ENCODE measurements at places on chromosomes 6 and 20.

GRCh38 chr6:24504287-24504648, 9.5 kb downstream of the ALDH5A1 start:
- DNase-seq = no peak

GRCh38 chr6:75337835-75338580, 53.4 kb upstream of the TMEM30A start:
- DNase-seq = no peak

- peak; percentile 82 for DNase-seq
These were observed 11.4 kb upstream of the TAF8 start for GRCh38 chr6:42038811-42039408.

- DNase-seq = no peak
These were observed 546 bp upstream of the KLHL32 start for GRCh38 chr6:96923871-96924493.

DNA sequence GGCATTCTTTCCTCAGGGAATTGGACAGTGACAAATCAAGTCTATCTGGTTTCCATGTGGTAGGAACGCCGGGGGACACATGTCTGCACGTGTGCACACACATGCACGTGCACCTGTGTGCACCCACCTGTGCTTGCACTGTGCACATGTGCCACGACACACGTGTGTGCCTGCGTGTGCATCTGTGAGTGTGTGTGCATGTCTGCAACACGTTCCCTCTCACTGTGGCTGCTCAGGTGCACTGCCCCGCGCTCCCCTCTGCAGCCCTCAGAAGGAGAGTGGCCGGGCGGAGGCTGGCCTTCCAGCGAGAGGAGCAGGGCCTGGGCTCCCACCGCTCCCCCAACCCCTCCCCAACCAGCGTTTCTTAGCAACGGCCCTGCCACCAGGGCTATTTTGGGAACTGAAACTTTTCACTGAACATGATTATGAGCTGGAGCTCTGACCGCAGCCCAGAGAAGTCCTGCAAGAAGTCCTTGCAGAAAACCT, 147.8 kb downstream of the PHACTR3 start:
- DNase-seq = peak; percentile 57

- no peak for DNase-seq
These were observed 141.1 kb downstream of the CD164 start for GRCh38 chr6:109241199-109241598.

- no peak for DNase-seq
These were observed 227.4 kb downstream of the C6orf118 start for GRCh38 chr6:165081944-165082532.

GRCh38 chr6:158152659-158153058, 15.4 kb downstream of the SERAC1 start:
- DNase-seq = no peak

DNA sequence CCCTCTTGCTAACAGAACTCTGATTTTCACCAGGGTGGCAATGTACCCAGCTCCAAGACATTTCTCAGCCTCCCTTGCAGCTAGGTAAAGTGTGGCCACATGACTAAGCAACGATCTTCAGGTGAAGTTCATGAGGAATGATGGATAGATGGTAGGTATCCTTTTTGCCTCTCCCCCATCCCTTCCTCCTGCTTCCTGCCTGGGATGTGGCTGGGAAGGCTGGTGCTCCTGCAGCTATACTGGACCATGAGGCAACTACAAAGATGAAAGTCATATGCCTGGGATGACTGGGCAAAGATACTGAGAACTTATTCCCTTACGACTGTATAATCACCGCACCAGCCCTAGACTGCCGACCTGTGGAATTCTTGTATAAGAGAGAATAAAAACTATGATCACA, 13.4 kb downstream of the ZNF335 start:
- no peak for DNase-seq

DNA sequence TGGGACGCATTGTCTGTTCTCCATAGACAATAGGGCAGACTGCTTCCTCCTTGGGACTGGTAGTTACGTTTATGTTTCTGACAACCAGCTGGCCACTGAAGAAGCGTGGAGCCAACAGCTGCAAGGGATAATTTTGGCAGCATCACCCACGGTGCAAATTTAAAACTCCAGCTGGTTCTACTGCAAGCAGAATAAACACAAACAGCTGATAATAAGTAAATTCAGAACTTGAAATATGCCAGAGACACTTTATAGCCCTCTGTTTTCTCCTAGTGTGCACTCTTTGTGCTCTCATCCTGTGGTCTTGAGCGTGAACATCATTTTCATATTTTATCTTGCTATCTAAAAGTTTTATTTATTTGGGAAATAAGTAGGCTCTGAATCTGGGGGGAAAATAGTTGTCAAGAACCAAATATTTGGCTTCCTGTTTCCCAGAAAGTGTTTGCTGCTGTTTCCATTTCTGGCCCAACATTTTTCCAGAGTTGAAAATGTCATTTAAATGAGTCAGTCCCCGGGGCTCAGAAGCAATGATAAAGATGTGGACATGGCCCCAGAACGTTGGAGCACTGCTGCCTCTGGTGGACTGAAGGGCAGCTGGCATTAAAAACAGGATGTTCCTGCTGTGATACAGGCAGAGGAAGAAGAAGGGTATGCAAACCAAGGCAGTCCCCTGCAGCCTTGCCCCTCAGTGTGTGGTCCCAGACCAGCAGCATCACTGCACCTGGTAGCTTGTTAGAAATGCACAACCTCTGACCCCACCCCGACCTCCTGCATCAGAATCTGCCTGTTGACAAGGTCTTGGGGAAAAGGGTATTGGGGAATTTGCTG, 12.5 kb upstream of the THBD start:
- DNase-seq = peak; percentile 86

DNA sequence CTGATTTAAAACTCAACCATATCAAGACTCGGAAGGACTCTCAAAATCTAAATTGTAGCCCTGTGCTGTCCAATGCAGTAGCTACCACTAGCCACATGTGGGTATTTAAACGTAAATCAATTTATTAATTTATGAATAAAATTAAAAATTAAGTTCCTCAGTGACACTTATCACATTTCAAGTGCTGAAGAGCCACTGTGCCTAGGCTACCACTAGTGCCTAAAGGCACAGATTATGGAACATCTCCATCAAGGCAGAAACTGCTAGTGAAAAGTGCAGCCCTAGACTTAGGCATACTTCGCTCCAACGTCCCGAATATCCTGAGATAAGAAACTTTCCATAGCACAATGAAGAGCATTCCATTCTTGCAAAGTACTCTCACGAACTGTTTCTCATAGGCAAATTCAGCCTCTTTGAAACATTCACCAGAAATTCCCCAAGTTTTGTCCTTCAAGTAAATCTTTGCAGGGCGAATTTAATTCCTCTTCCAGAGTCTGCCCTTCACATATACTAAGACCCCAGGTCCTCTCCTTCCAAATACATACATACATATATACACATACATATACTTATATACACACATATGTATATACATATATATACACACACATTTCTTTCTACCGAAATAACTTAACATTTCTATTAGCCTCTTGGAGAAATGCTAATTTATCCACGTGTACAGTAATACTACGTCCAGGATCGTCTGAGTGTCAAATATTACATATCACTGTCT, 1.3 kb downstream of the SUPT3H start:
- DNase-seq = peak; percentile 65

- DNase-seq = no peak
These were observed 55.5 kb downstream of the REV3L start for GRCh38 chr6:111427341-111428116.

GRCh38 chr6:73969971-73970970, 274.3 kb downstream of the CD109 start:
- DNase-seq = peak; percentile 93

- no peak for DNase-seq
These were observed 213.3 kb upstream of the SSTR4 start for GRCh38 chr20:22821796-22822195.

- DNase-seq = no peak
These were observed 48.5 kb downstream of the COL12A1 start for GRCh38 chr6:75157336-75157735.

GRCh38 chr20:50991076-50991475, 31.8 kb downstream of the KCNG1 start:
- no peak for DNase-seq

GRCh38 chr20:3420211-3420707, 12.8 kb upstream of the DNAAF9 start:
- peak; percentile 11 for DNase-seq

DNA sequence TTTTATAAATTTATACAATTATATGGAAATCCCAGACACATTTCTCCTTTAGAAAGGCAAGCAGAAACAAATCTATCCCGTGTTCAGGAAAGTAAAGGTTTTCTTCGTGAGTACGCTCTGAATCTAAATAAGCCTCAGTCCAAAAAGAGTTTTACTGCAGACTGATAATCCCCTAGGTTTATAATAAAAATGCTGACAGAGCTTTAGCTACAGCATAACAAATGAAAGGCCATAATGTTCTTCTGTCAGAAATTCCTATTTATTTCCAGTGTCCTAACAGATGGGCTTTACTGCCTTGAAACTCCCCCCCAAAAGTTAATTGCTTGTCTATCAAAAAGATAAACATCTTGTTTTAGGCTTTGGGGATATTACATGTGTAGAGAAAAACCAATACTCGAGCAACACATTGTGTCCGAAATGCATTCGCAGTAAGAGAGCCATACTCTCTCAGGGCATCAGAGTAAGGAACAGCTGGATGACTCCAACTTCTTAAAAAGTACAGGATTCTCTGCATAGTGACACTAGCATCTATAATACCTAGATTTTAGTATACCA, 109.0 kb downstream of the PRKN start:
- DNase-seq = peak; percentile 54

DNA sequence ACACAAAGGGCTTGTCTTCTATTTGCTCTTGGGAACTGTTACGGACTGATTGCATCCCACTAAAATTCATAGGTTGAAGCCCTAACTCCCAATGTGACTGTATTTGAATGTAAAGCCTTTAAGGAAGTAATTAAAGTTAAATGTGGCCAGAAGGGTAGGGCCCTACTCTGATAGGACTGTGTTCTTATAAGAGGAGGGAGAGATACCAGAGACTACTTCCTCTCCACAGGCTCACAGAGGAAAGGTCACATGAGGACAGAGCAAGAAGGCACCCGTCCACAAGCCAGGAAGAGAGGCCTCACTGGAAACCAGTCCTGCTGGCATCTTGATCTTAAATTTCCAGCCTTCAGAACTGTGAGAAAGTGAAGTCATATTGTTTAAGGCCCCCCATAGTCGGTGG, 211.9 kb downstream of the CDH26 start:
- DNase-seq = no peak

GRCh38 chr20:49661560-49662329, 51.9 kb downstream of the B4GALT5 start:
- no peak for DNase-seq

GRCh38 chr20:38021087-38021772, 12.0 kb downstream of the TTI1 start:
- no peak for DNase-seq

DNA sequence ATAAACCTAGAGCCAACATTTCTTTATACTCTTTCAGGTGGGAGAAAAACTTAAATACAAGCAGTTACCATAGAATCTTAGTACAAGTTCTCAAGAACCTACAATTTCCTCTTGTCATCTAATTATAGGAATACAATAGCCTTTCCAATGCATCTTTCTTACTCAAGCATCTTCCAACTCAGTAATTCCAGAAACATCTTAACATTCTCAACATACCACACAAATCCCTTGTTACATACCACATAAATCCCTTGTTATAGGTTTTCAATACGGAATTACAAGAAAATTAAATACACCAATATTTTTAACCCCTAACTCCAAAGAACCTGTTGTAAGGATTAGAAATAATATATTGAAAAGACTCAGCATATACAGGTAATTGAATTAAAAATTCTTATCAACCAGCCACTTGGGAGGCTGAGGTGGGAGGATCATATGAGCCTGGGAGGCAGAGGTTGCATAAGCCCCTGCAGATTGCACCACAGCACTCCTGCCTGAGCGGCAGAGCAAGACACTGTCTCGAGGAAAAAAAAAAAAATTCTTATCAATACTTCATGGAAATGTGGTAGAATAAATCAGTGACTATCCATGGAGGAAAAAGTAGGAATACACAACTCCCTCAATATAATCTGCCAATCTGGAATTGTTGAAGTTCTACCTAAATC, 127.5 kb upstream of the CCDC28A start:
- DNase-seq = no peak

DNA sequence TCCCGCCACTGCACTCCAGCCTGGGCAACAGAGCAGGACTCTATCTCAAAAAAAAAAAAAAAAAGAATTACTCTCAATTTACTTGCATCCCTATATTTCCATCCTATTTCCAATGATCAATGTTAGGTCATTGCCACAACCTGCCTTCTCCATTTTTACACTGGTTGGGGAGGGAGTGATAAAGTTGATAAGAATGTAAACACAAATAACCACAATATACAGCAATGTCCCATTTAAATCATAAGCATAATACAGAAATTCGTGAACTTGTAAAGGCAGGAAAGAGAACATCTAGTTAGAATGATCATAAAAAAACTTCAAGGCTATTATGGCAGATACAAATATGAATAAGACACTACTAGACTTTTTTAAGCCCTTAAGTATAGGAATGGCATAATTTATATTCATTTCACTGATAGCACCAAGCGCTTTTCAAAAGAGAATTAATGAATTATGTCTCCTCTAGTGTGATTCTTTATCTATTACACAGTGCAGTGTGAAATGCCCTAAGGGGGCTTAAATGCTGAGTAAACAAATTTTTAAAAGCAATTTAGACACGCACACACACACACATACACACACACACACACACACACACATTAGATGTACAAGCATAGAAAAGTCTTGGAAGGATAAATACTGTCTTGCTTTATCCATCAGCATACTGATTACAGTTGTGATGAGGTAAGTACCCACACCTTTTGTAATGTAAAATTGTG, 33.5 kb upstream of the RAB23 start:
- no peak for DNase-seq

- no peak for DNase-seq
These were observed 426.0 kb upstream of the SULF2 start for GRCh38 chr20:48211238-48211637.

GRCh38 chr20:31517373-31517772, 3.1 kb downstream of the HM13 start:
- no peak for DNase-seq

GRCh38 chr6:147204060-147204785, at the start of gene STXBP5:
TSS of gene STXBP5 (plus strand) at chr6:147204417. CDS start at chr6:147204533, 116 bp downstream.
- DNase-seq = peak; percentile 65

DNA sequence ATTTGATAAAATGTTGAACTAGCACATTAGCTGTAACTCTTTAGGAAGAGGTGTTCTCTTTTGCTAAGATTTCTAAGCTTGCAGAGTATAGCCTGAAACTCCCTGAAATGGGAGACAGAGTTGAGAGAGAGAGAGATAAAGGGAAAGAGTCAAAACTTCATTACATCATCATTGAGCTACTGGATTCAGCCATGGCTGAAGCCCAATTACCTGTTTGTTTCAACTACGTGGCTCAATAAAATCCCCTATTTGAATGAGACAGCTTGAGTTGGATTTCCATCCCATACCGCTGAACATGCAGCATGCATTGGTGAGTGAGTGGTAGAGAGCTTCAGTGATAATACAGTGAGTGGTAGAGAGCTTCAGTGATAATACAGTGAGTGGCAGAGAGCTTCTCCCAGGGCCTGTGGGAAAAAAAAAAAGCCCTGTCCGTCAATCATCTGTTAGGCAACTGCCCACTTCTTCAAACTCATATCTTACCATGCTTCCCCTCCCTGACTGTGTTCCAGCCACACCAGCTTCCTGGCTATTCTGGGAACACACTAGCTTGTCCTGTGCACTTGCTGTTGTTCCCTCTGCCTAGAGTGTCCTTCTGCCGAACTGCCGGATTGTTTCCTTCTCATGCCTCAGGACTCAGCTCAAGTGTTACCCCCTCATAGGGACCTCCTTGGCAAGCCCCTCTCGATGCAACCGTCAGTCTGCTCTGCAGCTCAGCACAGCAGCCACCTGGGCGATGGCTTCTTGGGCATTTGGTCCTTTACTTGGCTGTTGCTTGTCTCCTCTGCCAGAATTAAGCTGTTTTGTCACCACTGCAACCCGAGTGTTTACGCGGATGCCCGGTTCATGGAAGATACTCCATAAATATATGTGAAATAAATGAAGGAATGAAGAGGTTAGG, 91.3 kb upstream of the EYA2 start:
- no peak for DNase-seq
